Activated CD8-positive, alpha-beta memory T cell treated with anti-CD3 and anti-CD28 coated beads, Interleukin-2, amount 50 U/mL, for 4 hours (primary cell): ENCODE measurements at places on chromosomes 7 and 10.

GRCh38 chr7:113060100-113060499 is 26.5 kb downstream of the GPR85 start:
- no peak for DNase-seq

GRCh38 chr10:67934336-67934735 is 49.9 kb downstream of the SIRT1 start:
- no peak for DNase-seq

DNA sequence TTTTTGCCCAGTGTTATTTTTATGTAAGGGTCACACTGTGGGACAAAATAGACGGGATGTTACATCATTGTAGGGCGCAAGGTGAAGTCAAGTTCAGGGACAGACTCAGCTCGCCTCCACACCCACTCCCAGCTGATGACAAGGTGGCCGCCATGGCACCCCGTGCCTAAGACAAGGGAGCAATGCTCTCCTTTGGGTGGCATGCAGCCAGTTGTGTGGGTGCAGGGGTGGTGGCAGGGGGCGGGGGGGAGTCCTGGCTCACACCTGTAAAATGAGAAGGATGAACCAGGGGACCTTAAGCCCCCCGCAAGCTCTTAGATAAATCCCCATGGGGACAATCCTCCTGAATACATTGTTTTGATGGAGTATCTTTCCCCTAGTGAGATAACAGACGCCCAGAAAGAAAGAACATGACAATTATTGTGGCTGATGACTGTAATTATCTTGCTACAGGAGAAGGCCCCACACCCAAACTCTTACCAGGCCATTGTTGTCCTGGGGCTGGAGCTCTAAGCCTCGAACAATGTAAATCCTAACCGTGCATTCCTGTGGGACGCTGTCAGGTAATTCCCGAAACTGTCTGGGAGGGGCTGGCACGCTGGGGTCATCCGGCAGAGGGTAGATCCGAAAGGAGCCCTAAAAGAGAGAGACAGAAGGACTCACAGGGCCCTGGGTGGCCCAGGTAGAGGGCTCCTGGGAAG is 148.7 kb downstream of the MYOF start:
- DNase-seq: no peak

DNA sequence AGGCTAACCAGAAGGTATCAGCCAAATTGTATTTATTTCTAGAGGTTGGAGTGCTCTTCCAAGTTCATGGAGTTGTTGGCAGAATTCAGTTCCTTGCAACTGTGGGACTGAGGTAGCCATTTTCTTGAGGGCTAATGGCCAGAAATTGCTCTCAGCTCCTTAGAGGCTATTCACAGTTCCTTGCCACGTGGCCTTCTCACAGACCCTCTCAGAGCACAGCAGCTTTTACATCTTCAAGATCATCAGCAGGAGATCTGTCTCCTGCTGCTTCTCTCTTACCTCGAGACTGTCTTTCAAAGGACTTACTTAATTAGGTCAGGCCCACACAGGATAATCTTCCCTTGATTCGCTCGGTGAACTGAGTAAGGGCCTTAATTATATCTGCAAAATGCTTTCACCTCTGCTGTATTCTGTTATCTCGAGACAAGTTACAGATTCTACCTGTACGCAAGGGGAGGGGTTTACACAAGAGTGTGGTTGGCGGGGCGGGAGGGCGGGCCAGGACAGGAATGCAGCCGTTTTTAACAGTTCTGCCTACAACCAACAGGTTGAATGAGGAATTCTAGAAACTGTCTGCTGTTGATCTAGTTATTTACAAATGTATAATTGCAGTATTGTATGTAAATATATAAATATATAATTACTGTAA is 15.0 kb downstream of the MIOS start:
- no peak for DNase-seq

DNA sequence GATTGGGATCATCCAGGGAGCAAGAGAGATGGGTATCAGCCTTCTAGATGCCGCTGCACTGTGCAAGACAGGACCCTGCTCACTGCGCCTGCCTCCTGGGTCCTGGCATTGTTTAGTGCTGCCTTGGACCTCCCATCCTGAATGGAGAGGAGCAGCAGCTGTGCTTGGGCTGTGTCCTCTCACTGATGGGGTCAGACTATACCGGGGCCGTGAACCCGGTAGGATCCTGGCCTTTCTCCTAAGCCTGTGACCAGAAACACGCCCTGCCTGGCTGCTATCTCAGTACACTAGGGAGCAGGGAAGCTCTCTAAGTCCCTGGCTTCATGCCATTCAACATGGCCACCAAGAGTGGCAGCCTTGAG is 309.4 kb upstream of the ZNF32 start:
- no peak for DNase-seq

DNA sequence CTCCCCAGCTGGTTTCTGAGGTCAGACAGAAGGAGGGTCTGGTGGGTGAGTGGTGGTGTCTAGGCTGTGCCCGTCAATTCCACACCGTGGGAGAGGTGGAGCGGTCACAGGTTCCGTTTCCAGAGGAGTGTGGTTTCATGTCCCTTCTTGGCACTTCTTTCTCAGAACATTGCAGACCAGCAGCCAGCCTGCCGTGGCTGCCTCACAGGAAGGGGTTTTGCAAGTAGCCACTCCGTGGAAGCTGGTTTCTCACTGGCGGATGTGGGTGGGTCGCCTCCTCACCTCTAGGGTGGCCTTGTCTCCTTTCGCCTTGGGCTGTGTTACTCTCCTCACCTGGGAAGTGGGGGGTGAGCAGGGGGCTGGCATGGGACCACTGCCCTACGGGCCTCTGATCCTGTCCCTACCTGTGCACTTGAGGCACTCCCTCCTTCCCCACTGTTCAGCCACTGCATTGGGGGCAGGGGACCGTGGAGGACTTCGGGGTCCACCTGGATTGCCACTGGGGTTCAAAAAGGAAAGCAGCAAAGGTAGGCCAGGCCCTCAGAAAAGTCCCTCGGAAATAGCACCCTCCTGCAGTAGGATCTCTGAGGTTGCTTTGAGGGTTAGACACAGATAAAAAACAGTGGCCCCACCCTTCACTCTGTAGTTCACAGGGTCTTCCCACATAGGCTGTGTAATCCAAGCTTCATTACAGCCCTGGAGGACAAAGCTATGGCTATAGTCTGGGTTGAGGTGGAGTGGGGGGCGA is 33.9 kb downstream of the TSPAN14 start:
- no peak for DNase-seq

DNA sequence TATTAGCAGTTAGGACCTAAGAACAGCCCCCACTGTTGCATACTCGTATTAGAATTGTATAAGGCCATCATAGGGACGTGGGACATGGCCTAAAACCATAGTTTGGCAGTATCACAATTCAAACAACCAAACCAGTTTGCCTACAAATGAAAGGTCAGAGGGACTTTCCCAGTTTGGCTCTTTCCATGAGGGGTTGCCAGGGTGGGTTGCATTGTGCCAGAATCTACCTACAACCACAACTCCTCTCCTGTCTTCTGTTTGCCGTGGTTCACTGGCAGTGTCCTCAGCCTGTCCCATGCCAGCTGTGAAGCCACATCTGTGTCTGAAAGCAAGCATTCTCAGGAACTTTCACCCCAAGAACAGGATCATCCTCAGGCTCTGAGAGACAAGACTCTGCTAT is 44.5 kb downstream of the PIK3AP1 start:
- DNase-seq: no peak

GRCh38 chr10:88473989-88474883 is 108.9 kb downstream of the RNLS start:
- DNase-seq: no peak

- no peak for DNase-seq
Observed at GRCh38 chr10:62666275-62666674, 138.2 kb upstream of the ADO start.

DNA sequence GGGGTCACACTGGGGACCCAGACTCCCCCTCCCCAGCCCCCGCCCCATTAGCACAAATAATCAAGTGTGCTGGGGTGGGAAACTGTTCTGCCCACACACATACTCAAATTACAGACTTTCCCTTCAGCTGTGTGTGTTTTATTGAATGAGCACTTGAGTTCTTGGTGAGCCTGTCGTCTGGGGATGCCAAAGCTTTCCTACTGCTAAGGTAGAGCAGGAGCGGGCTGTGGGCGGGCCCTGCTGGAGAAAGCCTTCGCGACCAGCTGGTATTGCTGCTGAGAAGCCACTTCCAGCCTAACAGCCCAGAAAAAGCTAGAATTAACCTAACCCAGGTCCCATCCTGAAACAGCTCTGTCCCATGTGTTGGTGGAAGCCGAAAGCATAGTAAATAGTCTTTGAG is 87.0 kb upstream of the KMT2E start:
- DNase-seq: no peak

DNA sequence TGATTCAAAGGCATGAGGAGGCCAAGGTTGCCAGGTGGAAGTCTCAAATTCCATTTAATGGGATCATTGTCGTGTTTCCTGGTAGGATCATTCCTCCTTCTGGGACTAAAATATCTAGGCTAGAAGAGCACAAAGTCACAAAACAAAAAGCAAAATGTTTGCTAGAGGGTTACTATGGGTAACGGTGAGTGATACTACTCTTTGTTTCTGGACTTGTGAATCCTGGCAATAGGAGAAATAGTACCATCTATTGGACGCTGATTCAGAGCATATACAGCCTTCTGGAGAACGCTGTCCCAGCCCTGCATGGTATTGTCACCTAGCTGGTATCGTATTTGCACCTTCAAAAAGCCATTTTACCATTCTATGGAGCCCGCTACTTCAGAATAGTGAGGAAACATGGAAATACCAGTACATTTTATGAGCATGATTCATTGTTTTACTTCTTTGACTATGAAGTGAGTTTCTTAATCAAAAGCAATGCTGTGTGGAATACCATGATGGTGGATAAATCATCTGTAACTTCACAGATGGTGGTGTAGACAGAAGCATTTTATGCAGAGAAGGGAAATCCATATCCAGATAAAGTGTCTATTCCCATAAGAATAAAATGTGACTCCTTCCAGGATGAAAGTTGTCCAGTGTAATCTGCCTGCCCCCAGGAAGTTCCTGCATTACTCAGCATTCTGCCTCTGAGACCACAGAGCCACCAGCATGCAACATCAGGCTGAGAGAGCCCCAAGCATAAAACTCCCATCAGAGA is 361.0 kb downstream of the ETV1 start:
- no peak for DNase-seq

DNA sequence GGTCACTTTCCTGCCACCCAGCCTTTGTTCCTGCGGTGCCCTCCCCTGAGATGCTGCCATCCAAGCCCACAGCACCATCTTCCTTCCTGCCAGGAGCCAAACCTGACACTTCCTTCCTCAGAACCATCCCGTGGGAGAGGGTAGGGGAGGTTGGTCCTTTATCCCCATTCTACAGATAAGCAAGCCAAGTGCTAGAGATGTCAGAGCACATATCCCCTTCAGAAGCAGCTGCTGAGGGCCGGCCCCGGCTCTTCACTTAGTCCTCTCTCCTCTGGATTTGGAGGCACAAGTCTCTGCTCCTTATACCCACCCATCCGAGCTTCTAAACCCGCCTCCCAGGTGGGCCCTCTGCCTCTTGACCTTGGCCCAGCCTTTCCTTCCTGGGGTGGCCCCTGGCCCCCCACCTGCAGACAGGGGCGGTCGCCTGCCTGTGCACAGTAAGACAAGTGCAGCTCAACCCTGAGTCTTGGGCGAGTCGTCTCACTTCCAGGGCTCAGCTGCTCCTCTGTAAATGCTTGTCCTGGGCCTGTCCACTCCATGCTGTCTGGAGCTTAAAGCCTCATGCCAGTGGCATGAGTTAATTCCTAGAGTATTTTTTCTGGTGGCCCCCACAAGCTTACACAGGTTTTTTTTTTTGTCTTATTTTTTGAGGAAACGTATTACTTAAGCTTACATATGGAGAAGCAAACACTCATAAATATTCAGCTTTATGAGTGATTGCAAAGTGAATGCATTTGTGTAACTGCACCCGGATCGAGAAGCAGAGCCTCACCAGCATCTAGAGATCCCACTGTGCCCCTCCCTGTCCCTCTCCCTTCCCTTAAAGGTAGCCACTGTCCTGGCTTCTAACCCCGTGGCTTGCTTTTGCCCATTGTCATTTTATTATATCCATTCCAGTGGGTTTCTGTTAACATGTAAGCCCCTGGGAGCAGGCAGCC is 125.1 kb downstream of the CDH23 start:
- DNase-seq: no peak

GRCh38 chr10:18293536-18294510 is 153.6 kb downstream of the CACNB2 start:
- DNase-seq: no peak

DNA sequence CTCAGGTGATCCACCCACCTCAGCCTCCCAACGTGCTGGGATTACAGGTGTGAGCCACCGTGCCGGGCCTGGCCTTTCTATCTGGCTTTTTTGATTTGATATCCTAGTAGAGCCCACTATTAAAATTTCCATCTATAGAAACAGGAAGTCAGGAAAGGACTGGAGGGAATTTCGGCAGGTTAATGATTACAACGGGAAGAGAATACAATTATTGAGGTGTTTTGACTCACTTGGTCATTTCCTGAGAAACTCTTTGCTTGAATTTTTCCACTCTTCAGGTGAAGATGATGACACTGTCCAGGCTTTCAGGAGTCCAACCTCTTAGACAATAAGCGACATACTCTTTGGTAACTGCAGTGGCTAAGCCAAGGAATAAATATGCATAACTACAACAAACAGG is 1.1 kb upstream of the MKLN1 start:
- DNase-seq: no peak

- no peak for DNase-seq
Observed at GRCh38 chr10:30999070-30999712, 32.5 kb downstream of the ZNF438 start.
